ENCODE measurements at places on chromosomes 16 and 17. TPM values are rescaled to one million over a fixed set of nuclear protein-coding genes. Genes with fewer than 3 reads are reported as not detected.
A peak's percentile ranks its signal among the peaks of the same experiment; 100 is the strongest.

- H3K4me3 ChIP-seq, result no peak overlapping the region
- no peaks in the 10 kb centered on the region for H3K27me3 ChIP-seq
- no peak overlapping the region for H3K27ac ChIP-seq
- H3K36me3 ChIP-seq, result no peaks in the 10 kb centered on the region
- peaks cover 3% of the 10 kb centered on the region for H3K4me1 ChIP-seq
Measured at GRCh38 chr16:30485818-30486436, 13.4 kb downstream of the ITGAL start.

DNA sequence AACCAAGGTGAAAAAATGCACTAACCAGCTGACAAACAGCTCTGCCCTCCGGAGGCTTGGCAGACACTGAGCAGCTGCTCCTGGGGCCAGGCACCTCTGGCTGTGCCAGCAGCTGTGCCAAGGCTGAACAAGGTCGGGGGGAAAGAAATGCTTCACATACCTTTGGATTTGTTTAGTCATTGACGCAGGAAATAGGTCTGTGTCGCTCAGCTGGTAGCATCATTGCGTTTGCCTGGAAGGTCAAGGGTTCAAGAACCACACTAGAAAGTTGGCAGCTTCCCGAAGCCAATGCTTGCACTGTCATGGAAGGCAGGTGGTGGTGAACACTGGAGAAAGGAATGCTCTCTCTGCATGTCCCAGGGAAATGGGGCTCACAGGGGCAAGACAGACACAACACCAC, 63.5 kb downstream of the PCTP start:
- H3K4me1 ChIP-seq, result peaks cover 4% of the 10 kb centered on the region
- no peak for DNase-seq
- H3K27ac ChIP-seq, result no peak overlapping the region
- H3K4me3 ChIP-seq, result no peak overlapping the region

DNA sequence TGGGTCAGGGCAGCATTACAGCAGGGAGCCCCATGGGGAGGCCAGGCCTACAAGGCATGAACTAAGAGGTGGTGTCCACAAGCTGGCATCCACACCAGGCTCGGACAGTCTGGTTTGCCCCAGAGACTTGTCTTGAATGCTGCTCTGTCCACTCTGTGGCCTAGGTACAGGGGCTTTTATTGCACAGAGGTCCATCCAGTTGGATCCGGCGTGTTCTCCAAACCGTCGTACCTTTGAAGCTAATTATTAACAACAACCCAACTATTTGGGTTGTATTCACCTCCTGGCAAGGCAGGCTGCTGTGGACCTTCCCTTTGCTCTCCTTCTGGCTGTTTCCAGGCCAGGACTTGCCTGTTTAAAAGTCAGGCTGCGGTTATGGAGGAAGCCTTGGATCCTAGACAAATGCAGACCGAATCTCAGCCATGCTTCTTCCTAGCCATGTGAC, 123.4 kb downstream of the CLEC16A start:
- no peaks in the 10 kb centered on the region for H3K27me3 ChIP-seq
- no peak for DNase-seq
- H3K4me1 ChIP-seq, result no peaks in the 10 kb centered on the region
- H3K36me3 ChIP-seq, result peaks cover 29% of the 10 kb centered on the region
- H3K27ac ChIP-seq, result no peak overlapping the region

DNA sequence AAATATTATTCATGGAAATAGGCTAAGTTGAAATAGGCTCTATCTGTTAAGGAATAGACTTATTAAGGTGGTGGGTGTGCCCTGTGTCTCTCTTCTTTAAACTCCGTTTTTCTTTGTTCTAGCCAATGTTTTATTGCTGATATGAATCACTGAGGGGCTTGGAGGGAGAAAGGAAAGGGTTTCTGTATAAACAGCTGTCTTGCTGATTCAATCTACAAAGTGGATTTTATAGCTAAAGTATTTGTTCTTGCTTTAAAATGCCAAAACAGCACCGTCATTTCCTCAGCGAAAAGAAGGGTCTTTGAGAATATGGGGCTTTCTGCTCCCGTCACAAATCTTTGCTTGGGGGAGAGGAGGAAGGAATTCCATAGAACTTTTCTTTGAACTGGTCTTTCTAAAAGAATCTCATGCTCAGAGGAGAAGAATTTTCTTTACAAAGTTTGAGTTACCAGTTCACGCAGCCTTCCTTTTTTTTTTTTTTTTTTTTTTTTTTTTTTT, 39.3 kb downstream of the MSI2 start:
- DNase-seq, result no peak
- peak overlapping the region; percentile 89 for H3K27ac ChIP-seq
- H3K4me3 ChIP-seq, result no peak overlapping the region
- peaks cover 18% of the 10 kb centered on the region for H3K36me3 ChIP-seq
- peaks cover 39% of the 10 kb centered on the region for H3K4me1 ChIP-seq

The SLC6A2 gene
- 0.14 TPM for polyA plus RNA-seq

The TMEM107 gene
- polyA plus RNA-seq, result 22.8 TPM

Measured in spinal cord (tissue), 10 donors.